ENCODE measurements at places on chromosomes 2 and 18.

- ATAC-seq: no peak
Measured at GRCh38 chr2:217652761-217653639, 349.8 kb downstream of the TNS1 start.

DNA sequence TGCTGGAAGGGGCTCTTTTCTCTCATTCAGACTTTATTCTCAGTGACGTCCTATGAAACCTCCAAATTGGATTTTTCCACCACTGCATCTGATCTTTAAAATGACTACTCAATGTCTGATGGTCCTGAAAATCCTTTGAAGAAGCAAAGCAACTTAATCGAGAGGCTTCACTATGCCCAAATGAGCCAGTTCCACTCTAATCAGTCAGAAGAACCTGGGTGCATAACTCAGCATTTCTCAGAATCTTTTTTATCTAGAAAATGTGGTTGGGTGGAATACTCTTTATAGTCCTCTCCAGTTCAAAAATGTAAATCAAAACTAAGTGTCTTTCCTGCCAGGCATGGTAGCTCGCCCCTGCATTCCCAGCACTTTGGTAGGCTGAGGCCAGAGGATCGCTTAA, 60.7 kb downstream of the PRELID3A start:
- ATAC-seq: no peak

DNA sequence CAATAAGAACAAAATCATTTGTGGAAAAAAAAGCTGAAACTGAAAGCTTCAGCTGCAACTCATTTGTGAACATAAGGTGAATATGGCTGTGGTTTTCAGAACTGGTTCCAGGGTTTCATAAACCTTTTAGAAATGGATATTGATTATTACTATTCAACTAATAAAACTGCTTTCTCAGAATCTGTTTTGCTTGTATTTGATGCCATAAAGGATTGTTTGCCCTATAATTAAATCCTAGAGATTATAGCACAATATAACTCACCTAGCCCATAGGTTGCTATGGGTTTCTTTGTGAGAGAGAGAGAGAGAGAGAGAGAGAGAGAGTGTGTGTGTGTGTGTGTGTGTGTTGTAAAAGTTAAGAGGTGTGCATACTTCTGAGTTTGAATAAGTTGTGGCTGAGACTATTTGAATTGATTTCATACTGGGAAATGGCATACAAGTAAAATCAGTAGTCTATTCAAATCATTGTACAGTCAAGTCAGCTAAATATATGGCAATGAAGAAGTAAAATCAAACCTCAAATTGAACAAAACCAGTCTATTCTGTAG, 339.2 kb downstream of the ARHGAP15 start:
- ATAC-seq: peak; percentile 78

- ATAC-seq: no peak
Measured at GRCh38 chr2:46072101-46072820, 224.9 kb upstream of the EPAS1 start.

DNA sequence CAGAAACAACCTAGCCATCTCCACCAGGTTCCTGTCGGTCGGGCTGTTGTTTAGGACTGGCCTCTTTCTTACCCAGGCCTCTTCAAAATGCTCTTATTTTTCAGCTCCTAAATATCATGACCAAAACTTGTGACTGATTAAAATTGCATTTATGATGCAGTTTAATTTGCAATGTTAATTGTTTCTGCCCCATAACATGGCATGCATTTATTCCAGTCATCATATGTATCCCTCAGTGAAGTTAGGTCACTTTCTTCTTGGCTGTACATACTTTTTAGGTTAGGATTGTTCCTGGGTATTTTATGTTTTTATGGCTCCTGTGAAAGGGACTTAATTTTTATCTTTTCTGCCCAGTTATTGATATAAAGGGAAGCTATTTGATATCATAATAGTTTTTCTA, 50.6 kb downstream of the CHRNA1 start:
- no peak for ATAC-seq

DNA sequence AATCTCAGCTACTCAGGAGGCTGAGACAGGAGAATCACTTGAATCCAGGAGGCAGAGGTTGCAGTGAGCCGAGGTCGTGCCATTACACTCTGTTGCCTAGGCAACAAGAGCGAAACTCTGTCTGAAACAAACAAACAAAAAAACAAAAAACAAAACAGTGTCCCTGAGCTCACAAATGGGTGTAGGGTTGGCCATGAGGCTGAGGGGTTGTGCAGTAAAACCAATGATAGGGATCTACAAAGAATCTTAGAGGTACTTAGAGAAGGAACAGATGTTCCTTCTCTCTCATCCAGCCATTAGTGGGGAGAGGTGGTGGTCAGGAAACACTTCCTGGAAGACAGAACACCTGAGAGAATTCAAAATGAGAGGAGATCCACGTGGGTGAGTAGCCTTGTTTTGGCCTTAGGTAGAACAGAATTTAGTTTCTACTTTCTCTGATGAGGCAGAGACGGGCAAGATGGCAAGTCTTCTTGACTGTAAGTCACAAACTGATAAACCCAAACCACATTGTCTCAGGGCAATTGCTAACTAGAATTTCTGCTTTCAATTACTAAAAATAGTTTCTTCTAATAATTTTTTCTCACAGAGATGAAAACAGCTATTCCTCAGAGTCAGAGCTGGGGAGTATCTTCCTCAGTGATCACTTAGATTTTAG, 61.5 kb upstream of the PPM1B start:
- no peak for ATAC-seq

DNA sequence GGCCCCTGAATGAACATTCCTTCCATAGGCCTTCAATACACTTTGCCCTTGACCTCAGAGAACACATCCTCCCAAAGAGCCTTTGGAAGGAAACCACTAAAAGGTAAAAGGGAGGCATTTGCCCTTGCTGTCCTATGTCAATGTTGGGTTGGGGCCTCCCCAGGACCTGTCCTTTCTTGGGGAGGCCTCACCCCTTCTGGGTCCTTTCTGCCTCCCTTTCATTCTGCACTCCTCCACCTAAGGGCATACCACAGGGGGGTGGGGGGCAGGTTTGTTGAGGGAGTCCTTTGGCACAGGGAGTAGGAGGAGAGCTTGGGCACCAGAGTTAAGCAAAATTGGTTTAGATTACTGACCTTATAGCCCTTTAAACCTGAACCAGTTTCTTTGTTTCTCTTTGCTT, 32.5 kb upstream of the ATP6V1B1 start:
- ATAC-seq: no peak

GRCh38 chr2:75053484-75054112, 95.2 kb downstream of the POLE4 start:
- peak; percentile 82 for ATAC-seq

- ATAC-seq: peak; percentile 60
Measured at GRCh38 chr18:23972453-23972852, 42.1 kb upstream of the TTC39C start.

DNA sequence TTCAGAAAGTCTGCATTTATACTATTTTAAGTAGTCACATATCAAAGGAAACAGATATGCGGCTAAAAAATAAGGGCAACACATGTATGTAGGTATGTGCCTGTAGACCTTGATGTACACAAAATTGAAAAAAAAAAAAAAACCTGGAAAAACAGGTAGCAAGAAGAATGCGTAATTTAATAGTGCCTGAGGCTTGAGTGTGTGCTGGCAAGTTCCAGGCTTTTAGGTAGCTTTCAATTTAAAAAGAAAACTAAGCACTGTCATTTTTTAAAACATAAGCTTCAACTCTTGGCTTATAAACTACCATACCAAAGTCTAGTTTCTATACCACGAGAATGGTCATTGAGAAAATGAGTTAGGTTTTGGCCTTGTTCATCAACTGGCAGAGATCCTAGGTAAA, 72.3 kb downstream of the OTX1 start:
- no peak for ATAC-seq

DNA sequence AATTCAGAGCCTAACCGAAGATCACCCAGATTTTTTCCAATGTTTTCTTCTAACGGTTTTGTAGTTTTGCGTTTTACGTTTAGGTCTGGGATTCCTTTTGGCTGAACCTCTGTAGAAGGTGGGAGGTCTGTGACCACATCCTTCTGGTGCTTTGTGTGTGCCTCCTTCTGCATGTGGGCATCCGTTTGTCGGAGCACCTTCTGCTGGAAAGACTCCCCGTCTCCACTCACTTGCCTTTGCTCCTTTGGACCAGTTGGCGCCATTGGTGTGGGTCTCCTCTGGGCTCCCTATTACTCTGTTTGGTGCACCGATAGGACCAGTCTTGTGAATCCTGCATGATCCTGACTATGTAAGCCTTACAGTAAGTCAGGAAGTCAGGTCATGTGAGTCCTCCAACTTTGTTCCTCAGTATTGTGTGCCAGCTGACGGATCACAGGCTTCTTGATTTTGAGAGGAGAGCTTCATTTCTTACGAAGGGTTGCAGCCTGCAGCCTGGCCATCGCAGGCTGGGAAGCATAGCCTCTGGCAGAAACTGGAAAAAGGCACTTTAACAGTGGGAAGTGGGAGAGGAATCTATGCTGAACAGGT, 13.6 kb downstream of the AQP12A start:
- ATAC-seq: no peak

- no peak for ATAC-seq
Measured at GRCh38 chr2:21580391-21580790, 456.6 kb downstream of the TDRD15 start.

DNA sequence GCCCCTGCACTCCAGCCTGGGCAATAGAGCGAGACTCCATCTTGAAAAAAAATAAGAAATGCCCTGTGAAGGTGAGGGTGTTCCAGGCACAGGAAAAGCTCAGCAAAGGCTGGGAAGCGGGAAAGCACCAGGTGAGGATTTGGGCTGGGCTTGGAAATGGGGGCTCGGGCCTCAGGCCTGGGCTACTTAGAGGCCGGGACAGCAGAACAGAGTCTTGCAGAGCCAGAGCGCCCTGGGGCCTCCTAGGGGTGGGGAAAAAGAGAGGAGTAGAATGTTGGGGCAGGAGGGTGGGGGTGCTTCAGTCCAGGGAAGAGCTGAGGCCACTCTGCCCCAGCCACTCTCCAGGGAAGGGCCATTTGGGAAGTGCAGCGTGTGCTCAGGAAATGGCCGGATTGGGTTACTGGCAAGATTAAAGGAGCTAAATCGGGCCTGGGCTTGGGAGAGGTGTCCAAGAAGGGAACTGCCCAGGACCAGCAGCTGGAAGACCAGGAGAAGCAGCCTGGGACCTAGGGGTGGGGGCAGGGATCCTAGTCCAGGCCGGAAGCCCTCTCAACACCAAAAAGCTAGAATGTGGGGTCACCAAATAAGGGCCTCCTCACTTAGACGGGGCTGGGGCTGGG, 13.8 kb upstream of the DES start:
- ATAC-seq: no peak

DNA sequence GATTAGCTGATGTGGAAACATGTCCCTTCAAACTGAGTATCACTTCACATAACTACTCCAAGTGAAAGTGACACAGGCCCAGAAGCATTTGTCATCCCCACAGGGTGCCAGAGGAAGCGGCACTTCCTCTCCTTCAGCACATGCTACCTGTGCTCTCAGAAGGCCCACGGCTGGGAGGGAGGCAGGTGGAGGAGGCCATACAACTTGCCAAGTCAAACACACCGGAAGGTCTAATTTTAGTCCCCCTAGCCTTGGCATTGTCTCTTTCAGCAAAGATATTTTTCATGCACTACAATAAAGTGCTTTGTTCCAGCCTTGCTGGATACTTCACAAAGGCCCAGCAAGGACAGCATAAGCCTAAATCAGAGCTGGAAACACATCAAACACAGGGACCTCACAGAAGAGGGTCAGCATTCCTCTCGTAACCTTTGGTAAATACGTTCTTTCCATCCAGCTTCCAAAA, 38.0 kb downstream of the VSNL1 start:
- peak; percentile 51 for ATAC-seq

DNA sequence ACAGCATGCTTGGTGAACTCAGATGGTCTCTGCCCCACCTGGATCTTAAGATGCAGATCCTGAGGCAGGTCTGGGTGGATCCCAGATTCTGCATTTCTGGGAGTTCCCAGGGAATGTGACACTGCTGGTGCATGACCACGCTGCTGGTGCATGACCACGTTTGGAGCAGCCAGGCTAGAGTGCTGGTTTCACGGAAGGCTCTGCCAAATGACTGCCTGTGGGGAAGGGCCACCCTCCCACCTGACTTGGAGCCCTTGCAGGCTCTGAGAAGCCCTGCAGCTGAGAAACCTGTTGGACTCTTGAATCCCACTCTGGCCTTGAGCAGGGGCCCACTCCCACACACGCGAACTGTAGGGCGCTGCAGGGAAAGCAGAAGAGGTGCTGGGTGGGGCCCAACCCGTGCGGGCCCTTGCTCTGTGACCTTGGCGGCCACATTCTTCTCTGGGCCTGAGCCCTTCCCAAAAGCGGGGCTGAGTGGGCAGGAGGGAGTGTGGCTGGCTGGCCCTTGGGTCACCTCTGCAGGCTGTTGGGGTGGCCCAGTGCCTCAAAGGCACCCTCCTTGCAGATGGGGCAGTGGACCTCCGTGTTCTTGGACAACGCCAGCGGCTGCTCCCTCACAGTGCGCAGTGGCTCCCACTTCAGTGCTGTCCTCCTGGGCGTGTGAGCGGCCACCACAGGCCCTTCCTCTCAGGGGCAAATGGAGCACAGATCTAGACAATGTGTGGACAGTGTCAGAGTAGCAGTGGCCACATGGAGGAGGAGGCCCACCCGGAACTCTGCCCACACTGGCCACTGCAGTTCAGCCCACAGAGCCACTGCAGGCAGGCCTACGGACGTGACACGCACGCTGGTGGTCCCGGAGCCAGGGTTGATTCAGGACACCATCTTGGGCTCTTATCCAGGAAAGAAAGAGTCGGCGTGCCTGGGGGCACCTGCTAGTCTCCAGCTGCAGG, 7.9 kb downstream of the ERFE start:
- no peak for ATAC-seq

- no peak for ATAC-seq
Measured at GRCh38 chr2:176111846-176112374, 4.7 kb upstream of the HOXD10 start.

DNA sequence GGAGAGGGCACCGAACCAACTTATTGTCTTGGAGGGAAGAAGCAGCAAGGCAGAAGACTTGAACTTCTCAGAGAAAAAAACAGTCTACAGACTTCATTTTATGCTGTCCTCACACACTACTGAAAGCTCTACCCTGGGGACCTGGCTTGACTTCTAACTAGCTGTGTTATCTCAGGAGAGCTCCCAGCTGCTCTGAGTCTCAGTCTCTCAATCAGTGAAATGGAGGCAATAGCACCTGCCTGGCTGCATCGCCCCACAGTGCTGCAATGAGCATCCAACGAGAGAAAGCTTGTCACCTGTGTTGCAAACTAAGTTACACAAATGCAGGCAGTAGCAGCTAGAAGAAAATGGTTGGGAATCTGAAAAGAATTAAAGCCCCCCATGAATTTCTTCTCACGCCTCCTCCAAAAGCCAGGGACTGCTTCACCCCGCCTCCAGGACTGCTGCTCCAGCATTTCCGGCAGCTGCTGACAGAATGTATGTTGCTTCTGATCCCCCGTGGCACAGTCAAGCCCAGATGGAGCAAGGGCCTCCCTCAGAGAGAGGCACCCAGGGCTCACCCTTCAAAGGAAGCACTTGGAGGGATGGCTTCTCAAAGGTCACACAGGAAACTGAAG, 116.3 kb downstream of the BCL11A start:
- no peak for ATAC-seq

Measured in stimulated activated memory B cell treated with anti-CD40 and anti-IgM and Interleukin-4, amounts not matched to agents 10 μg/mL and 1 μg/mL and 100 μg/mL, for 72 hours (primary cell).